ENCODE measurements at places on chromosomes 13 and 19.

- DNase-seq, result no peak
Measured at GRCh38 chr19:3012621-3013262, 16.3 kb downstream of the TLE2 start.

DNA sequence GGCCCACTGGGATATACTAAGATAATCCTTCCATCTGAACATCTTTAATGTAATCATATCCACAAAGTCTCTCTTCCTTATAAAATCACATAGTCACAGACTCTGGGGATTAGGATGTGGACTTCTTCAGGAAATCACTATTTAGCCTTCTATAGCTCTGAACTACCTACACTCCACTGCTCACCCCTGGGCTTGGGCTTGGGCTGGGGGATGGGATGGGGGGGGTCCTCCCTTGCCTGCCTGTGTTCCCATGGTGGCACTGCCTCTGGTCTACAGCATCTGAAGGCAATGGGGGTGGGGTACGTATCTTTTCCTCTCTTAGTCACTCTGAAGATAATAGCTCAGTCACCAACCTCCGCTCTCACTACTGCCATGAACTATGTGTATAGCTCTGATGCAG lies 67.8 kb upstream of the SERTM1 start:
- no peak for DNase-seq

DNA sequence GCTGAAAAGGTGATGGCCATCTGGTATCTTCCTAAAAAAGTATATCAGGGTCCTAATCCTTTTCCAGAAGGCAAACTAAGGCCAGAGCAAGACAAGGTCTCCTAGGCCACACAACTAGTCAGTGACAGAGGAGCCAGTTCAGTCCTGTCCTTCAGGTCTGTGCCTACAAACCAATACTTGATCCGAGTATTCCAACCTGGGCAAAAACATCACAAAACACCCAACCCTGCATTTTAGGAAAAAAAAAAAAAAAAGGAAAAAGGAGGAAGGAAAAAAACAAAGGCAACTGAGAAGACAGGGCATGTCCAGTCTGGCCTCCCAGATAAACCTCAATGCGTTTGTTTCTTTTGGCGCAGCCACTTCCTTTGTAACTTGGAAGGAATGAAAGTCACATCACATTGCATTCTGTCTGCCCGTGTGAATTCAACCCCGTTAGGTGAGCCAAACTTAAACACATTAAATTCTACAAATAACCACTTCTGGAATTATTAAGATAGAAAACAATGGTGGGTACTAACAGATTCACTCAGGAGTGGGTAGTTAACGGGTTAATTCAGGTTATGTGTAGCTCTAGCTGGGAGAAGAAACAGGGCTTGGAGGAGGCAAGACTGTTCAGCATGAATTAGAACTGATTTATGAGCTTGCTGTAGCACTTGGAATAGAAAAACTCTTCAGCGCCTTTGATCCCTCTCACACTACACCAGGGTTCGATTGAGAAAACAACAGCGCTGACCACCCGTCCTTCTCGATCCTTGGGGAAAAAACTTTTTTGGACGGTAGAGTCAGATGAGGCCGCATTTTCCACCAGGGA lies 43.0 kb upstream of the HNRNPA1L2 start:
- DNase-seq, result no peak

DNA sequence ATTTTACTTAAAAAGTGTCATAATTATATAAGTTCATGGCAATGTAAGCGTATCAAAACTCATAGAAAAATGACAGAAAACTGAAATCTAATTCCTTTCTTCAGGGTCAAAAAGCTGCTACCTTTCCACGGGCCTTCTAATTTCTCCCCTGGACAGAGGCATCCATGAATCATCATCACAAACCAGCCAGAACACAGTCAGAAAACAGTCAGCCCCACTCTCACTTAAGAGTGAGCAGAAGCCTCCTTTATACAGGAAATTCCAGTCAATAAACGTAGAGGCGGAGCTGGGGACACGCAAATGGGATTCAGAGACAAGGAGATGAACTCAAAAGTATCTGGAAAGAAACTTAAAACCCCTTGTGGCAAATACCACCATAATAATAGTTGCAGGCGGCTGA lies 54.2 kb upstream of the ABCC4 start:
- DNase-seq, result no peak

DNA sequence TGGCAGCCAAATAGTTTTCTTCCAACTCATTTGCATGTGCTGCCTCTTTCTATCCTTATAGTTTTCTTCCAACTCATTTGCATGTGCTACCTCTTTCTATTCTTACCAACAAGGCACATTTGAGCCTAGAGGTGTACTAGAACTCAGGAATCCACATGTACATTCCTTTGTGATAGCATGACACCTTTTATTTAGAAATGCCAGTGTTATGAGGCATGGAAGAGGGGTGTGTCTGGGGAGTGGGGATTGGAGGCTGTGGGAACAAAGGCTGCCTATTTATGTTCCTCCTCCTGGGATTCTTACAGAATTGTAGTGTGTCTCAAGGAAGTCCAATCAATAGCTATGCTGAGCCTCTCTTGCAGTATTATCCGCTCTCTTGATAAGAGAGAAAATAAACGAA lies 966.7 kb downstream of the PCDH17 start:
- DNase-seq, result no peak

GRCh38 chr19:56141417-56141993 lies 418 bp downstream of the ZNF444 start:
- no peak for DNase-seq

DNA sequence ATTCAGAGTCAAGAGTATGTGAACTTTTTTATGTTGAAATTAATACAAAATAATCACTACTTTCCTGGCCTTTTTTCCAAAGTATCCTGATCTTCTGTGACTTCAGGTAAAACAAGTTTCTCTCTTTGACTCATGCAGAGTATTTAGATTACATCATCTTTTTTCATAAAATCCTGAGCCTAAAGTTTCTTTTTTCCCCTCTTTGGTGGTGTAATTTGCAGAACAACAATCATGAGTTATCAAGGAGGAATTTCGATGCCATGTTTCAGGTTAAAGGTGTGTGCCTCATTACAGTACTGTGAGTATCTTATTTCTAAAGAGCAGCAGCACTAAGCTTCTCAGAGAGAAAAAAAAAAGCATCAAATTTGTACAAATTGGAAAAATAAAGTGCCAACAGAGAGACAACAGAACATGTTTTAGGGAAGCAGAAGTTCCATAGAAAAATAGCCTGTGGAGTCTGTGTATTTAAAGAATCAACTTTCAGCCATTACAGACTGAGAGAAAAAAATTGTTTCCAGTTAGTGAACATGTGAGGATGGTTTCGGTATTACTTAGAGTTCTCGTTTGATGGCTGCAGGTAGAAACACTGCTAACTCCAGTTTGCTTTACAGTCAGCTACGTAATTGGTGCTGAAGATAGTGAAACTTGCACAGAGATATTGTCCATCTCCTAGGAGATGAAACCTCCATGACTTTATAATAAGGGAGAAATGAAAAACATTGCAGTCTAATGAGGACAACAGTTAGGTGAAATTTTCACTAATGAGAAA lies 78.1 kb upstream of the PCDH9 start:
- no peak for DNase-seq

DNA sequence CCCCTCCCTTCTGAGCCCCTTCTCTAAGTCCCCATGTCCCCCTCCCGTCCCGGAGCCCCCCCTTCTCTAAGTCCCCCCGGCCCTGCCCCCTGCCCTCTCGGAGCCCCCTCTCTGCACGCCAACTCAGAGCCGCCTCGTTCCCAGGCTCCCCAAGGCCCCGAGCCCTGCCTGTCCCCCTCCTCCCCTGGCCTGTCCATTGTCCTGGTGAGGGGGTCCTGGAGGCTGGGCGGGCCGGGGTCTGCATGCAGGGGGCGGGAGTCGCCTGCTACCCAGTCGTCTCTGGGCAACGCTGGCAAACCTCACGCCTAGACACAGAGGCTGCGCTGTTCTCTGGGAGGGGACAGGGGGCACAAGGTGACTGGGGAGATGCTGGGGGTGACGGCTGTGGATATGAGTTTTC lies 39.2 kb upstream of the SEMA6B start:
- no peak for DNase-seq

DNA sequence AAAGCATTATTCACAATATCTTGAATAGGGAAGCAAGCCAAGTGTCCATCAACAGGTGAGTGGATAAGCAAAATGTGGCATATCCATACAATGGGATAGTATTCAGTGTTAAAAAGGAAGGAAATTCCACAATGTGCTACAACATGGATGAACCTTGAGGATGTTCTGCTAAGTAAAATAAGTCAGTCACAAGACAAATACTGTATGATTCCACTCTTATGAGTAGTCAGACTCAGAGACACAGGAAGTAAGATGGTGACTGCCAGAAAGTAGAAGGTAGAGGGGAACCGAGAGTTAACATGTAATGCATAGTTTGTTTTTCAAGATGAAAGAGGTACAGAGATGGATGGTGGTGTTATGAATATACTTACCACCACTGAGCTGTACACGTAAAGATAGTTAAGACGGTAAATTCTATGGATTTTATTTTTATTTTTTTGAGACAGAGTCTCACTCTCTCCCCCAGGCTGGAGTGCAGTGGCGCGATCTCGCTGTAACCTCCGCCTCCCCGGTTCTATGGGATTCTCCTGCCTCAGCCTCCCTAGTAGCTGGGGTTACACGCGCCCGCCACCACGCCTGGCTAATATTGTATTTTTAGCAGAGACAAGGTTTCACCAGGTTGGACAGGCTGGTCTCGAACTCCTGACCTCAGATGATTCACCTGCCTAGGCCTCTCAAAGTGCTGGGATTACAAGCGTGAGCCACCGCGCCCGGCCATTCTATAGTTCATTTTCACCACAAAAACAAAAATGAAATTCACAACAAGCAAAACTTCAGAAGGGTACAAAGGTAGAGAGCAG lies 1.0 kb upstream of the CHAMP1 start:
- no peak for DNase-seq

DNA sequence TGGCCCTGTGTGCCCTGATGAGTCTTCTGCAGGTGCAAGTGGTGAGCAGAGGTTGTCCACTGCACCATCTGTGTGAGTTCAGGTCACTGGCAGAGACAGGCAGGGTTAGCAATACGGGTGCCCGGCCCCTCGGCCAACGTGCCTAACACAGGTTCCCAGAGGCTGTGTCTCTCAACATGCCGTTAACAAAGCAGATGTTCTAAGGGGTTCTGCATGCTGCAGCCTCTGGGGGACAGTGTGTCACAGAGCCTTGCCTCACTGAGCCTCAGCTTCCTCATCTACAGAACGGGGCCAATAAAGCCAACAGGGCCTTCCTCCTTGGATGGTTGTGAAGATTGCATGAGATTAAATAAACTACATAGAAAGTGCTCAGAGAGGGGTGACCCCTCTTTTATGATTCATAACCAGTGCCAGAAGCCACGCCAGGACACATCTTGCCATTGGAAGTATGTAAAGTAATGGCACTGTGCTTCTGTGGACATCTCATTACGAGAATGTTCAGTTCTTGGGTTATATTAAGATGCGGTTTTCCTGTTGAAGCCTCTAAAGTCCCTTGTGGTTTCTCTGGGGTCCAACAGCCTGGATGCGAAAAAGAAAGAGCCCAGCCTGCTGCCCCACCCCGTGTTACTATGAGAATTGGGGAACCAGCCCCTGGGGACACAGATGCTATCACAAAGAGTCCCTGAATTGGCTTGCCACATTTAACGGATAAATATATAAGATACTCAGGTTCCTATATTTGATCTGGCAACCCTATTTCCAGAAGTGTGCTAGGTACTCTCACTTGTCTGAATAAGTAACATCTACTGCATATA lies 11.2 kb upstream of the ARHGEF18 start:
- DNase-seq, result peak; percentile 86

DNA sequence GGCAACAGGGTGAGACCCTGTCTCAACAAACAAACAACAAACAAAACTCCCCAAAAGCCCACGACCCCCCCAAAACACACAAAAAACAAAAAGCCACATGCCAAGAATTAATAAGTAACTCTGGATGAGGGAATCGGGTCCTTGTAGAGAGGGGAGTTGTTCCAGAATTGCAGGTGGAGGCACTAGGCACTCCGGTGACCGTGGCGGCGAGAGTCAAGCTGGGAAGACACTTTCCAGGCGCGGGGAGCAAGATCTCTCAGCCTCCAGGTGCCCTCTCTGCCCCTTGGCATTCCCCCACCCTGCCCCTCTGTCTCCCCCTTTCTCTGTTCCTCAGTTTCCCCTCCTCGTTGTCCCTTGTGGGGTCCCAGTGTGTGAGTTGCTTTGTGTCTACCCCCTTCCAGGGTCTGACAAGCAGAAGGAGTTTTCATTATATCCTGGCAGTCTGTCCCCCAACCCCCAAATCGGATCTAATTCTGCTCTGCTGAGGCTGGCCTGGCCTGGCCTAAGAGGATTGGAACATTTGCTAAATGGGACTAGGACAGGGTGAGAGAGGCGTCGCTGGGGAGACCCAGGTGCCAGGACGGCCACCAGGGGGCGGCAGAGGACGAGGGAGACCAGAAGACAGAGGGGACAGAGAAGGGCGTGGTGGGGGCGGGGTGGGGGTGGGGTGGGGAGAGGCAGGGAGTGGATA lies 8.3 kb upstream of the CRX start:
- DNase-seq, result peak; percentile 32

- no peak for DNase-seq
Measured at GRCh38 chr19:33557720-33558119, 36.1 kb upstream of the PEPD start.

DNA sequence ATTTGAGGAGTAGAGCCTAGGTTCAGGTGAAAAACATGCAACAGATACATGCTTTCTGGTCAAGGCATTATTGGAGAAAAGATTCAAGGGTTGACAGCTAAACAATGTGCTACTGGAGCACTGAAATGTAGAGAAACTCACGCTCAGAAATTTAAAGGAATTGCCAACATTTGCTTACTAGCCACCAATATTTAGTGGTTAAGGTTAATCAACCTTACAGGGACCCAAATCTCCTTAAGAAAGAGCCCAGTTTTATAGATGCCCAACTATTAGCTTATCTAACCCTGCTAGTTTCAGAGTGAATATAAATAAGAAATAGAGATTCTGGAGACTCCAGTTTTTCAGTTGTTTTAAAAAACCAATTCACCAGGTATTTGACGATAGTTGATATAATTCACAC lies 203.6 kb downstream of the DACH1 start:
- no peak for DNase-seq

GRCh38 chr19:16381756-16382401 lies 57.3 kb downstream of the KLF2 start:
- no peak for DNase-seq

Data from stimulated activated naive B cell treated with anti-CD40 and anti-IgM and Interleukin-4, amounts not matched to agents 10 μg/mL and 1 μg/mL and 100 μg/mL, for 72 hours (primary cell).